ENCODE measurements at places on chromosomes 7 and 10. TPM values are rescaled to one million over a fixed set of nuclear protein-coding genes. Genes with fewer than 3 reads are reported as not detected.

CD36 gene
- 0.70 TPM for total RNA-seq

CTAGE4 gene
- 2.2 TPM for total RNA-seq

TMEM130 gene
- not detected for total RNA-seq

PNLIPRP2 gene
- not detected for total RNA-seq

NRG3 gene
- total RNA-seq = not detected

SOSTDC1 gene
- total RNA-seq = not detected

All from T-cell (primary cell).